ENCODE measurements at places on chromosomes 3 and 15.

GRCh38 chr15:85710340-85710842 is 84.3 kb downstream of the KLHL25 start:
- no peak for DNase-seq

GRCh38 chr15:38476120-38476519 is 22.2 kb downstream of the FAM98B start:
- no peak for DNase-seq

GRCh38 chr3:165642761-165643420 is 194.3 kb downstream of the BCHE start:
- no peak for DNase-seq

DNA sequence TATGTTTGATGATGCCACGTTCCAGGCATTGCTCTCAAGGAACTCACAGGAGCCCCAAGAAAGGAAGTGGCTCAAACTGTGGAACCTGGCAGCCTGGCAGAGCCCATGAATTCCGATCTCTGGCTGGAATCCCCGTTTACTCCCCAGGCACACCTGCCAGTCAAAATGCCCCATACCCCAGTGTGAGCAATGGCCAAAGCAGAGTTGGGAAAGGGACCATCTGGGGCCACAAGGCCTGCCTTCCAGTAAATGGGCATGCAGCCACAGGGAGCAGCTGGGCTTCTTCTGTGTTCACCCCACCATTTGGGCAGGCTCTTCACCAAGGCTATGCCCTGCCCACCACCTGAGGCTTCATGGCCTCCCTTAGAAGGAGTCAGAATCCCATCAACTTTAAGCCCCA is 257.0 kb upstream of the GOLGA6L4 start:
- no peak for DNase-seq

DNA sequence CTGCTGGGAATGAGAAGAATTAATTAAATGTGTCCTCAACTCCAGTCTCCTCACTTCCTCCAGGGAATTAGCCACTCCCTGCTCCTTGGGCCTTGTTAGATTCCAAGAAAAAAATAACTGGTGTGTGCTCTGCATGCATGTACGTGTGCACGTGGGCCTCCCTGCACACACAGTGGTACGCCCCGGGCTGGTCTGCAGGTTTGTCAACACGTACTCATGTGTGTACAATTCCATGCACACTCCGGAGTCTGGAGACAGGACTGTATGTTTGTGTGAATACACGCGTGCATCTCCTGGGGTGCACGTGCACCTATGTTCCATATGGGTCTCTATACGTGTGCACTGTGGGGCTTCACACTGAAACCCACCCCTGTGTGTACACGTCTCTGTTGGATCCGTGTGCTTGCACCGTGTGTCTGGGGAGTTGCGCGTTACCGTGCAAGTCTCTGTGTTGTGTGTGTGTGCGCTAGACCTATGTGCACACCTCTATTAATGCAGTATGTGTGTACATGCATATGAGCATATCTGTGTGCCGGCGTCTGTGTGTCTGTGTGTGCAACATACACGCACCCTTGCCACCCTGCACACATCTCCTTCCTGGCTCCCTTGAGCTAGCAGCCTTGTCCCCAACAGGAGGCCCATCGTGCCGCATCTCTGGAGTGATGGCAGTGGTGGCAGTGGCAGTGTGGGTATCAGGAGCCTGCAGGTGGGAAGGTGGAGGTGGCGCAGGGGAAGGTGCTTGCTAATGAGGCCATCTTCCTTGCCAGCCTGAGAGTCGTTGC is 210.1 kb downstream of the TBC1D2B start:
- no peak for DNase-seq

DNA sequence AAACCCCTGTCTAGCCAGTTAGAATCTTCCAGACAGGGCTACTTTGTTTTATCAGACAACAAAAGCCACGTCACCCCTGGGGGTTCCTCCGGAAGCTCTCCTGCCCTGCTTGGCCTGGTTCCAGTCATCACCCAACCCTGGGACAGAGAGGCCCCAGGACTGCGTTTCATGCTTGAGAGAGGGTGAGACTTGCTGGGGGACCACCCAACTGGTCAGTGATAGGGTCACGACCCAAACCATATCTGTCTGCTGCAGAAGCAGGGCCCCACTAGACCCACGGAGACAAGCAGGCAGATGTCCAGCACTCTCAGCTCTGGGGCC is 1.2 kb downstream of the NT5DC2 start:
- DNase-seq: no peak

- no peak for DNase-seq
Observed at GRCh38 chr15:73225358-73226015, 143.3 kb downstream of the HCN4 start.

DNA sequence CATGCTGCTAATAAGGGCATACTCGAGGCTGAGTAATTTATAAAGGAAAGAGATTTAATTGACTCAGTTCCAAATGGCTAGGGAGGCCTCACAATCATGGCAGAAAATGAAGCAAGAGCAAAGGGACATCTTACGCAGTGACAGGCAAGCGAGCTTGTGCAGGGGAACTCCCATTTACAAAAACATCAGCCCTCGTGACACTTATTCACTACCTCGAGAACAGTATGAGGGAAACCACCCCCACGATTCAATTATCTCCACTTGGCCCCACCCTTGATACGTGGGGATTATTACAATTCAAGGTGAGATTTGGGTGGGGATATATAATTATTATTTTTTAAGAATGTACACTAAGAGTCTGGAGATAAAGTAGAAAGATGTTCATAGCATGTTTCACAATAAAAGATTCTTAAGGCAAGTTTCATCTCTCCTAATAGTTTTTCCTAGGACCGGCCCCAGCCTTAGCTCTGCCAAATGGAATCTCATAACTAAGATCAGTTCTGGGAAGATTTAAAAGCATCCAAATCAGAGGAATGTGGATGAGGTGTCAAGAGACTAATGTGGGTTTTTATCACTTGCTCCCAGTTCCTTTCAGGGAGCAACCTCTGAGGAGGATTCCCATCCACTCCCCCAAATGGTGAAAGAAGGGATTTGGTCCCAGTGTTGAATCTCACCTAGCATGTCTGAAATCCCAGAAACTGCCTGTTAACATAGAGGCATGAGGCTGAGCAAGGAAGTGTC is 221.0 kb downstream of the ZMAT3 start:
- DNase-seq: no peak

- DNase-seq: no peak
Observed at GRCh38 chr3:73321286-73321999, 260.0 kb downstream of the EBLN2 start.

DNA sequence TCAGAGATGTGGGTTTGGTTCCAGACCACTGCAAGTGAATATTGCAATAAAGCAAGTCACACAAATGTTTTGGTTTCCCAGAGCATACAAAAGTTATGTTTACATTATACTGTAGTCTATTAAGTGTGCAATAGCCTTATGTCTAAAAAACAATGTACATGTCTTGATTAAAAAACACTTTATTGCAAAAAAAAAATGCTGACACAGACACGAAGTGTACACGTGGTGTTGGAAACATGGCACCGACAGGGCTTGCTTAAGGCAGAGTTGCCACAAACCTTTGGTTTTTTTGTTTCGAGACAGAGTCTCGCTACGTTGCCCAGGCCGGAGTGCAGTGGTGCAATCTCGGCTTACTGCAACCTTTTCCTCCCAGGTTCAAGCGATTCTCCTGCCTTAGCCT is 50.1 kb downstream of the RAB11A start:
- no peak for DNase-seq

DNA sequence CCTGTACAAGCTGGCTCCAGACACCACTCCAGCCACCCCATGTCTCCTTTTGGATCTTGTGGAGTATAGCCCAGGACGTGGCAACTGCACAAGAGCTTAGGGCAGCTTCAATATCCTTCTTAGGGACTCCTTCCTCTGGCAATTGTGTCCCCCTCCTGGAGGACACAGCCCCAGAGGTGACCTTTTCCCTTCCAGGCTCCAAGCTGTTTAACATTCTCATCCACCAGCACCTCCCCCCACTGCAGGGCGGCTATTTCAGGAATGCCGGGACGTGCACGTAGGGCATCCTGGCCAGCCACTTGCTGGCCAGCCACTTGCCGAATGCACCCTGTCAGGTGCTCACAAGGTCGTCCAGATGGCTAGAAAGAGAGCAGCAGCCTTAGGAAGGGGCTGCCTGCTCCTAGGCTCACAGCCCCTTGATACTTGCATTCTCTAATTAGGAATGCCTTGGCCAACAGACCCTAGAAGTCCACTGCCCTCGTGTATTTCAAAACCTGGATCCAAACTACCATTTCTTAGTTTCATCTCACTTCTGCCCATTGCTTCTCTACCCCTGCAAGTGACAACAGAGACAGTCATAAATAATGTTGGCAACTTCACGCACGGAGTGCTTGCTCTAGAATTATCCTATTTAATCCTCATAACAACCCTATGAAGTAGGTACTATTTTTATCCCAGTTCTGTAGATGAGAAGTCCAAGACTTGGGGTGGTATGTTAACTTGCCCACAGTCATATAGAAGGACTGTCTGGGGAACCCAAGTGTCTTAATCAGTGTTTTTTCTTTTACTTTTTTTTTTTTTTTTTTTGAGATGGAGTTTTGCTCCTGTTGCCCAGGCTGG is 24.5 kb upstream of the IDH2 start:
- no peak for DNase-seq

DNA sequence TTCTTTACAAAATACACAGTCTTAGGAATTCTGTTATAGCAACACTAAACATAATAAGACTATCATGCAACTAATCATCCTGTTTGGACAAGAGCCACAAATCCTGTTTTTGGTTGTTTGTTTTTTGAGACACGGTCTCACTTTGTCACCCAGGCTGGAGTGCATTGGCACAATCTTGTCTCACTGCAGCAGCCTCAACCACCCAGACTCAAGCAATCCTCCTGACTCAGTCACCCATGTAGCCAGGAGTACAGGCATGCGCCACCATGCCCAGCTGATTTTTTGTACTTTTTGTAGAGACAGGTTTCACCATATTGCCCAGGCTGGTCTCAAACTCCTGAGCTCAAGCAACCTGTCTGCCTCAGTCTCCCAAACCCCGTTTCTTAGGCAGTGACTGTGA is 28.3 kb downstream of the NEDD4 start:
- DNase-seq: no peak

- no peak for DNase-seq
Observed at GRCh38 chr3:73137736-73138403, 76.4 kb downstream of the EBLN2 start.

DNA sequence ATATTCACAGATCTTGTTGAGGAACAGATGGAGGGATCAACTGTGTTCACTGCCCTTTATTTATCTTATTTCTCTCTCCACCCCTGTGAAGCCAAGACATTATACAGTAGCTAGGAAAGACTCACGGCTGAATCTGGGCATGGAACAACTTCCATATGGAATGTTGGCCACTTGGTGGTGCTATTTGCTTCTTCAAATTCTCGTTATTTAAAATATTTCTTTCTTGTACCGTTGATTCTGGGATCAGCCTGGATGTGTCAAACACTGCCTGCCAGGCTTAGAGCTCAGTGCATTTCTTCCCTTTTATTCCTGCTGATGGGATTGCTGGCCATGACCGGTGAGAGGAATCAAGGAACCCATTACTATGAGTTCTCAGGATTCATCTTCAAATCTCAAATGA is 17.5 kb upstream of the GASK1A start:
- no peak for DNase-seq

DNA sequence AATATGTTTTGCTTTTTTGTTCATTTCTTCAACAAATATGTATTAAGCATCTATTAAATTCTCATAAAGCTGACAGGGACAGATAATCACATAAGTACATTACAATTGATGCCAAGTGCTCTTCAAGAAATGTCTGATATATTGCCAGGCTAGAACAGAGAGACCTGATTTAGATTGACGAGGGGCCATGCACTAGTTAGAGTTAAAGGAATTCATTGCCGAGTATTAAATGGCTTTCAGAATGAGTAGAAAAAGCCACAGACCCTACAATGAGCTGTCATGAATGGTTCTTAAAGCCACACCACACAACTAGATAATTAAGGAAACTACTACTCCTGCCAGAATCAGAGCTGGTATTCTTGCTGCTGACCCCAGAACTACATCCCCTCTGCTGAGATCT is 250.2 kb upstream of the MME start:
- no peak for DNase-seq
